Kasumi-1 (cell line): ENCODE measurements at places on chromosomes 16 and 17.

- no peak for DNase-seq
Measured at GRCh38 chr17:59056857-59057256, 49.8 kb downstream of the TRIM37 start.

- DNase-seq: no peak
Measured at GRCh38 chr16:13909069-13909468, 10.9 kb upstream of the ERCC4 start.

DNA sequence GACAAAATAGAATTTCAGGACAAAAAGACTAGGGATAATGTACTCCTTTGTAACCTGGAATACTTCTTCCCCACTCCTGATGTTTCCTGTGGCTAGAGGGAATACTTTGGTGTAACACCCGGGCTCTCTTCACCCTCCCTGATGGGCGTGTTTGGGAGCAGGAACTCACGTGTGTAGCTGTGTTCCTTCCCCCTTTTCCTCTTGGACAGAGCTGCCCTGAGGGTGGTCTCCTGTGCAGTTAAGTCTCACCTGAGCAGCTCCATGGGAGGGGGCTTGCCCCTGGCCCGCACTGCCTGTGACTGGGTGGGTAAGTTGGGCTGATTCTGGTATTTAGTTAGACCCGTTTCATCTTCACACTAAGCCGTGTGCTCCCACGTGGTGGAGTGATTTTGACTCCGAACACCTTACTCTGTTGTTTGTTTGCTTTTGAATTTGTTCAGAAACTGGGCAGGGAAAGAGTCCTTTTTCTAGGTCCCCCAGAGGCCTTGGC is 87.9 kb downstream of the OR1D5 start:
- DNase-seq: no peak

DNA sequence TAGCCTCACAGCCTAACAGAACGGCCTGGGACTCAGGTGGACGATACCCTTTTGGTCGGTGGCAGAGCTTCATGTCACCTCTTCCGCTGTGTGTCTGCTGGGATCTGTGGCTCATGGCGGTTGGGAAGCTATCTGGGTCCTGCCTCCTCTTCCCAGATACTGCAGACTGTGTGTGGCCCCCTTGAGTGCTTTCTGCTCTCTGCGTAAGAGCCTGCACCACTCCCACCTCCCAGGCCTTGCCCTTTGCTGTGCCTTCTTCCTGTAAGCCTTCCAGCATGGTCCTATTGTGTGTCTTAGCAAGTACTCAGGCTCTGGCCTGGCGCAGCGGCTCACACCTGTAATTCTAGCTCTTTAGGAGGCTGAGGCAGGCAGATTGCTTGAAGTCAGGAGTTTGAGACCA is 17.5 kb upstream of the ADCY7 start:
- no peak for DNase-seq

DNA sequence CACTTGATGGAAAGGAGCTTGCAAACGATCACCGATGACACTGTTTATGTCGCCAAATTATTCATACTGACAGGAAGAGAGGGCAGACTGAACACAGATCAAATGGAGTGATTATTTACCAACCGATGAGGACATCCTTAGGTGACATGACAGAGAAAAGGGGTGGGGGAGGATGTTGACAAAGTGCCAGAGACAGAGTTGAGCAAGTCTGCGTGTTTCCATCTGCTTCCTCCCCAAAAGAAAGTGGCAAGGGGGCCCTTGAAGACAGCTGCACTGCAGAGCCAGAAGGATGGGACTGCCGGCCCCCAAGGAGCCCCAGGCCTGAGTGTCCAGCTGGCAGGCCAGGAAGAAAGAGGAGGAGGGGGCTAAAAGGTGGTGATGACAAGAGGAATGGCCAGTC is 191.0 kb upstream of the RPL38 start:
- DNase-seq: no peak

- DNase-seq: no peak
Measured at GRCh38 chr17:63531022-63531965, 8.1 kb downstream of the KCNH6 start.

- DNase-seq: no peak
Measured at GRCh38 chr17:17411692-17412091, 65.1 kb upstream of the MED9 start.

DNA sequence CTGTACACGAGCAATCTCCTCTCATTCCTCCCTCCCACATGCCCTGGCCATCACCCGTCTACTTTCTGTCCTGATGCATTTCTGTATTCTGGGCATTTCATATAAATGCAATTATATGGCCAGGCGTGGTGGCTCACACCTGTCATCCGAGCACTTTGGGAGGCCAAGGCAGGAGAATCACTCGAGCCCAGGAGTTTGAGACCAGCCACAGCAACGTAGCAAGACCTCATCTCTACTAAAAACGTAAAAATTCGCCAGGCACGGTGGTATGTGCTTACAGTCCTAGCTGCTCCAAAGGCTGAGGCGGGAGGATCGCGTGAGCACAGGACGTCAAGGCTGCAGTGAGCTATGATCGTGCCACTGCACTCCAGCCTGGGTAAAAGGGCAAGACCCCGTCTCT is 4.8 kb downstream of the MEAK7 start:
- no peak for DNase-seq

DNA sequence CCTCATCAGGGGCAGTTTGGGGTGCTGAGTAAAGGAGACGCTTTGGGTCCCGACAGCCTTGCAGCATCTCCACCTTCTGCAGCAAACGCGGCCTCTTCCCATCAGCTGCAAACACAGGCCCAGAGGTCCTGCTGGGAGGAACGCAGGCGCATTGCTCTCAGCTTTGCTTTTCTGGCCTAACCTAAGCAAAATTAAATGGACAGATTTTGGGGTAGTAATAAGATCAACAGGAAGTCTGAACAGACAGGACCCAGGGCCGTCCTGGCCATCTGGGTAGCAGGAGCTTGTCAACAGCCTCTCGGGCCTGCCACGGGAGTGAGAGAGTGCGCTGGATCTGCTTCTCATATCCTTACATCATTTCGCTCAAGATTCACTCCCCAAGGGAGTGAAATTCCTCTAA is 7.2 kb downstream of the NUBP1 start:
- no peak for DNase-seq

DNA sequence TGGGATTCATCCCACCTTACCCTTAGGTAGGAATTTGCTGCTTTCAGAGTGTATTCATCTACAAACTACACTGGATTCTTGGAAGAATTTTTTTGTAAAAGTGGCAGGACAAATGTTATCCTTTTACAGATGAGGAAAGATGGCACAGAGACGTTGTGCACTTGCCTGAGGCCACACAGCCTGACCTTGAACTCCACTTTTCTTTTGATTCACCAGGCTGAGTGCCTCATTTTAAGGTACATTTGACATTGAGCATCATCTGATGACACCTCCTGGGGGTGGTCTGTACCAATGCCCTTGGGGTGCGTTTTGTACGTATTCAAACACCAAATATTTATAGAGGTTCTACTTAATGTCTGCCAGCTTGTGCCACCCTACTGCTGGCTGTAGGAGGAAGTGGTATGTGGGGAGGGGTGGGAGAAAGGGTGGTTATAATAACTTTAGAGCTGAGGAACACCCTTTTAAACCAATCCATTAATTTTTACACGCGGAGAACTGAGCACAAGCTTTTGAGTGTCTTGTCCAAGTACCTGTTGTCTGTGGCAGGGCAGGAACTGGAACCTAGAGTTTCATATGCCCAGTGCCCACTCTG is 29.1 kb downstream of the HS3ST3B1 start:
- DNase-seq: no peak

DNA sequence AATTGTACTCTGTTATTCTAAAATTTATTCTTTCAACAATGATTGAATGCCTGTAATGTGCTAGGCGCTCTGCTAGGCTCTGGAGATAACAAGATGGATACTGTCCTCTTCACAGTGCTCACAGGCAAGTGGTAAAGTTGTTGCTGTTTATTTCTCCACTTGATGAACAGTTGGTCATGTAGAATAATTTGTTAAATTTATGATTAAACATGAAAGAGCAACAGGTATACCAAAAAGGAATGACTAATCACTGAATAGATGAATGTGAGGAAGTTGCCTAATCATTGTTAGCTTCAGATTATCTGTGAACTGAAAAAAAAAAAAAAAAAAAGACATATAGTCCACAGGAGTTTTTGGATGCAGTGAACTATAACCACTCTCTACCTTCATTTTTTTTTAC is 62.3 kb downstream of the NFATC3 start:
- DNase-seq: no peak

- no peak for DNase-seq
Measured at GRCh38 chr17:49000943-49001342, 3.8 kb downstream of the IGF2BP1 start.

DNA sequence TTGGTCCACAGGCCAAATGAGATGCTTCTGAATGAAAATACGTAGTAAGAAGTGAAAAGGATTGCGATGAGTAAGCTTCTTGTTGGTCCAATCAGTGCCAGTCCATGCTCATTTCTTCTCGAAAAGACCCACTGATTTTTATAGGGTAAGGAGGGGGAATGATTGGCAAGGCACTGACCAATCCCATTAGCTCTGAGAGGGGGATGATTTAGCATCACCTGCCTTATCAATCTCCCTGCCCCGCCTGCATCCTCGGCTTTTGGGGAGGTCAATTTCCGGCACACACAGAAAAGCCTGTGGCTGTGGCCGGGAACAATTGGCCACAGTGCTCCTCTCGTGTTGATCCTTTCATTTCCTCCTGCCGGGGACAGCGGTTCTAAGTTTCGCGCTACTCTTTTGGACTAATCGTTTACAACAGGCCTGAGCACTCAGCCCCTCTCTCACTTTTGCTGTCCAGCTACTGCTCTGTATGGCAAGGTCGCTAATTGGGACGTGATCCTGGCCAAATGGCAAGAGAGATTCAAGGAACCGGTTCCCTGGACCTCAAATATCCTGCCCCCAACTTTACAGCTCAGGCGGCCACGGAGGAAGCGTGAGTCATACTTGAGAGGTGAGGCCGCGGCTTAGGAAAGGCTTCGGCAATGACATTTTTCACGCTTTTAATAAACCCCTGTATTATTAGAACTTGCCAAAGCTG is 43.1 kb downstream of the TBX4 start:
- DNase-seq: no peak
